Chondrocyte (in vitro differentiated cells): ENCODE measurements at places on chromosomes 2 and 18. TPM values are rescaled to one million over a fixed set of nuclear protein-coding genes. Genes with fewer than 3 reads are reported as not detected.

DSC2 gene
- total RNA-seq, result 0.58 to 2.3 TPM (median 2.0 TPM) in 3 replicates

CD302 gene
- 6.0 to 10.6 TPM (median 6.4 TPM) in 3 replicates for total RNA-seq

PJVK gene
- total RNA-seq, result 3.7 to 6.6 TPM (median 4.2 TPM) in 3 replicates

CREB1 gene
- total RNA-seq, result 48.3 to 62.3 TPM (median 54.2 TPM) in 3 replicates

DNA sequence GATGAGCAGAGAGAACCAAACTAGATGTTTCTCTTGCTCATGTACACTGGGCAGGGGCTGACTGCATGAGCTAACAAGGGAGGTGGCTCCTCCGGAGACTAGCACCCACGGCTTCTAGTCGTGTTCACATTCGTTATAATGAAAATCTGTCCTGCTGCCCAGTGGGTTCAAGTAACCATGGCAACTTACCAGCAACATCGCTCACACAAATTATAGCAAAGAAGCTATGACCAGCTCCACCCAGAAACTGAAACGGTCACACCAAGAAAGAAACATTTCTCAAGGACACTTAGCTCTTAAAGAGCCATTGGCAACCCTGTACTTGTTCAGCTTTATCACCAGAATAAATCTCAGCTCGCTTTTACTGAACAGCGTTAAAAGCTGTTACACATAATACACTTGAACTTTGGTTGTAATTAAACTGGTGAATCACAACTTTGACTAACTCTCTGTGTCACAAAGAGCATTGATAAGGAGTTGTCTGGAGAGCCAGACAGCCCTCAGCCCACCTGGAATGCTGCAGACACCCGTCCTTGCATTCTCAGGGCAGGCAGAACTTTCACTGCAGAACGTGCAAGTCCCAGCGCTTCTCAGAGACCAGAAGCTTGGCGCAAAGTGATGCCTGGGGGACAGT is 141.2 kb downstream of the PID1 start:
- no peaks in the 10 kb centered on the region for H3K4me1 ChIP-seq
- H3K27me3 ChIP-seq, result peaks cover 5% of the 10 kb centered on the region
- H3K36me3 ChIP-seq, result no peaks in the 10 kb centered on the region

DNA sequence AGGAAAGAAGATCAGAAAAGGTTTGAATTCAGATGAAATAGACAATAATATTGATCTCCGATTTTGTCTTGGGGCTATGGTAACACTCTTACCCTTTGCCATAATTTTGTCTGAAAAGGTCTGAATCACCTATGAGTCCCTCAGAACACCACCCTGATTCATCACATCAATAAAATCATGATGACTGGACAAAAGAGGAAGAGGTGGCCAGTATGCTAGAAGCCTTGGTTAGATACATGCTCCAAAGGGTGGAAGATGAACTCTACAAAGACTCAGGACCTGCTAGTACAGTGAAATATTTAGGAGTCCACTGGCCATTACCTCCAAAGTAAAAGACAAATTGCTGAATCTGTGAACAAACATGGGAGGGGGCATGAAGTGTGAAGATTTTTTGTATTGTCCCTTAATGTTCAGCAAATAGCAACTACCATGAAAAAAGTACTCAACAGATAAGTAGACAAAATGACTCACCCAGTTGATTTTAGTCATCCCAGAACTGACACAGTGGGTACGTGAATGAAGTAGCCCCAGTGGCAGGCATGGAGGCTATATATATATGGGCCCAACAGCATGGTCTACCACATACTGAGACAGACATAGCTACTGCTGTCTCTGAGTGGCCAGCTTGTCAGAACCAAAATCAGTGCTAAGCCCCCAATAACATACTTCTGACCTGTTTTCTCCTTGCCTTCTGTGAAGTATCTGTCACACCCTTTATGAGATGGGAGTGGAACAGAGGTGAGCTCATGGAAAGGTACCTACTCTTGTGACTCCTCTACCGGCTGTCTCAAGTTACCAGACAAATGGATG is 36.5 kb upstream of the GLS start:
- peak overlapping the region; percentile 81 for H3K27ac ChIP-seq
- no peak overlapping the region for H3K4me3 ChIP-seq
- peaks cover 54% of the 10 kb centered on the region for H3K4me1 ChIP-seq
- H3K36me3 ChIP-seq, result no peaks in the 10 kb centered on the region

DNA sequence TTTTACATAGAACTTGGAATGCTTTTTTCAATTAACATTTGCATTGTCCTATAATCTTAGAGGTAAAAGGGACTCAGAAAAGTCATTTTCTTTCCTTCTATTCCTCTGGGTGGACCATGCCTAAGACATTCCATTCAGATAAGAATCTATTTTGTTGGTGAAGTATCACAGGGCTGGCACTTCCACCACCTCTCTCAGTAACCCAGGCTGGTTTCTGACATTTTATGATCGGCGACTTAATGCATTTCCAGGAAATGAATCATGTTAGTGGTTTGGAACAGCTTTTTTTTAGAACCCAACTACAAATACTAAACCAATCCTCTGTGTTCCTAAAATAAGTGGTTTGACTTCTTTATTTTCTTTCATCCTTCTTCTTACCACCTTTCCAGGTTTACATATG is 27.0 kb downstream of the GAD1 start:
- no peak overlapping the region for H3K4me3 ChIP-seq
- DNase-seq, result no peak
- H3K4me1 ChIP-seq, result peaks cover 12% of the 10 kb centered on the region

DNA sequence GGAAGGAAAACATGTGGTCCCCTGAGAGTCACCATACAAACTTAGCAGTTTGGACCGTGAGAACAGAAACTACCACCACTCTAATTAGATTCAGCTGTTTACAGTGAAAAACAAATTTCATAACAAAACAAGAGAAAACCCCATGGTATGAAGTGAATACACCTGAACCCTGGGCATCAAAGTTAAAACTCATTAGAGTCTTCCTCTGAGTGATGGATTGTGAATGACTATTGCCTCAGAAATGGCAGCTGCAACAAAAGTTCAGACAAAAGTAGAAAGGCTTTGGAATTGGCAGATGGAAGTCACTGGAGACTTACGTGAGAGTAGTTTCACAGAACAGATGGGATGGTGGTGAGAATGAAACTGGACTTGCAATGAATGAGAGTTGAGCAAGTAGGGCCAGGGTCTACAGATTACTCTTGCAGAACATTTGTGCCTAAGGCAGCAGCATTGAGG is 98.0 kb downstream of the AAK1 start:
- peaks cover 11% of the 10 kb centered on the region for H3K36me3 ChIP-seq
- no peak overlapping the region for H3K4me3 ChIP-seq
- H3K27ac ChIP-seq, result no peak overlapping the region
